ENCODE measurements at places on chromosomes 4 and X. TPM values are rescaled to one million over a fixed set of nuclear protein-coding genes. Genes with fewer than 3 reads are reported as not detected.

NAA11 gene
- 24.4 TPM for total RNA-seq

FHDC1 gene
- 0.16 TPM for total RNA-seq

GASK1B gene
- total RNA-seq = 1.1 TPM

TCEAL2 gene
- not detected for total RNA-seq

TIGD2 gene
- 10.4 TPM for total RNA-seq

ATP1B4 gene
- not detected for total RNA-seq

VCX2 gene
- not detected for total RNA-seq

Data from K562 (cell line).